ENCODE measurements at places on chromosomes 1 and 21.

GRCh38 chr1:1264868-1265272 is 8.8 kb downstream of the UBE2J2 start:
- no peak for DNase-seq

GRCh38 chr21:31078796-31079195 is 40.5 kb upstream of the KRTAP19-8 start:
- no peak for DNase-seq

DNA sequence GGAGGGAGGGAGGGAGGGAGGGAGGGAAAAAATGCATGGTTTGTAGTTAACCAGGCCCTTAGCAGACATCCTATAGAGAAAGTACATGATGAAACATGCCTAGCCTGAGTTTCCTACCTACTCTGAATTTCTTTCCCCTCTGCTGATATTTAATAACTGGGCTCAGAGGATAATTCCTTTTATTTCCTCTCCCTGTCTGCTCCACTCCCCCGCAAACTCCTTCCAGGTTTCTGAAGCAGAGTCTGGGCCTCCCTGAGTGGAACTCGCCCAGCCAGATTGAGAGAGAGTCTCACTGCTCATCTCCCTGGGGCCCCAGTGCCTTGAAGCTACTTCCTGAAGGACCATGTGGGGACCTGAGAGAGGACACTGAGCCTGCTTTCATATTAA is 111.9 kb upstream of the SLC44A3 start:
- no peak for DNase-seq

DNA sequence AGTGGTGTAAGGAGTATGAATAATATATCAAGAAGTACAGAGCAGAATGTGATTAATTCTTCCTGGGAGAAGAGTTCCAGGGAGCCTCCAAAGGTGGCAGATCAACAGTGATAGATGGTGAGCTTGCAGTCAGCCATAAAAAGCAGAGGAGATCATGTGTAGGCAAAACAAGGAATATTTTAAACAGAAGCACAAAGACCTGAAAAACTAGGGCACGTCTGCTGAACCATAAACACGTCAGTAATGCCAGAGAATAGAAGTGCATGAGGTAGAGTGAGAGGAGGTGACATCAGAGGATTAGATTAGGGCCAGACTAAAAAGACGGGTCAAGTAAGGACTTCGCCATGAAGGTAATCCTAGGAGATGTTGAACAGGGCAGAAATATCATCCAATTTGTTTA is 151.8 kb downstream of the EIF4G3 start:
- no peak for DNase-seq

- no peak for DNase-seq
Measured at GRCh38 chr1:208174200-208174599, 70.0 kb downstream of the PLXNA2 start.

- no peak for DNase-seq
Measured at GRCh38 chr1:6329396-6329795, 64.2 kb downstream of the ACOT7 start.

GRCh38 chr1:245578771-245579170 is 424.0 kb downstream of the KIF26B start:
- DNase-seq, result no peak

GRCh38 chr1:200739702-200740570 is 1.2 kb downstream of the CAMSAP2 start:
- no peak for DNase-seq

DNA sequence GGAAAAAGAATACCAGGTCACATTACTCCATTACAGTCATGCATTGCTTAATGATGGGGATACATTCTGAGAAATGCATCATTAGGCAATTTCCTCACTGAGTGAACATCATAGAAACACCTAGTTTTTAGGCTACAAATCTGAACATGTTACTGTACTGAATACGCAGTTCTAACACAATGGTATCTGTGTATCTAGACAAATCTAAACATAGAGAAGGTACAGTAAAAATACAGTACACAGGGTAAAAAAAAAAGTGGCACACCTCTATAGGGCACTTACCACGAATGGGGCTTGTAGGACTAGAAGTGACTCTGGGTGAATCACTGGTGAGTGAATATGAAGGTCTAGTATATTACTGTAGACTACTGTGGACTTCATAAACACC is 115.7 kb downstream of the AKT3 start:
- no peak for DNase-seq

GRCh38 chr1:243288062-243288461 is 32.2 kb downstream of the SDCCAG8 start:
- DNase-seq, result no peak

DNA sequence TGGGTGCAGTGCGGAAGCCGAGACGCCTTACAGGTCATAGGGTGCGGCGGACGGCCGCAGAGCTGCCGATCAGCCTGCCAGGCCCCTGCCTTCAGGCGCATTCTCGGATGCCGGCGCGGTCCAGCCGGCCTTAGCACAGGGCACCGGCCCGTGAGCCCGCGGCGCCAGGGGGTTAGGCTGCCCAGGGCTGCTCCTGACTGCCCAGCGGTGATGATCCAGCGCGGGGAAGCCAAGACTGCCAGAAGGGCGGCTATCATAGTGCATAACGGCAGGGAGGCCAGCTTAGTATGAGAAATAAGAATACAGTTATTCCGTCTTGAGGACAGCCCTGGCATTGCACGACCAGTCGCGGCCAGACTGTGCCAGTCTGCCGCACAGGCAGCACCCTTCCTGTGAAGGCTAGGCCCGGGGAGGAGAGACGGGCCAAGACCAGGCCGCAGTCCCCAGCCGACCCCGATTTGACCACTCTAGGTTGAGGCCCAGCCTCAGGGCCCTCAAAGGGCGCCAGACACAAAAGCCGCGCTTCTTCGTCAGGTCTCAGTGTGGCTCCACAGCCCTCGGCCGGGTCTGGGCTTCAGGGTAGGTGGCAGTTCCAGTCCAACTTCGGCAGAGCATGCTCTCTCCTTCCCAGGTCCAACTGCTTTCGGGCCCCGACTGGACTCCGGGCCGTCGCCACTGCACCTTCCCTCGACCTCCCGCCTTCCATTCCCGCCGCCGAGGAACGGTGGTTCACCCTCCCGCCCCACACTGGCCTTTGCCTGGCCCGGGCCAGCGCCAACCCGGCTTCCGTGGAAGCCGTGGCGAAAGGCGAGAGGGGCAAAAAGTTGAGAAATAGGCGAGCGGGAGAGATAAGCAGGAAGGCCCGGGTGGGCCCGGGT is 829 bp downstream of the ALX3 start:
- no peak for DNase-seq

GRCh38 chr1:75575837-75576236 is 35.1 kb downstream of the SLC44A5 start:
- no peak for DNase-seq

- no peak for DNase-seq
Measured at GRCh38 chr1:162207862-162208261, 138.4 kb downstream of the NOS1AP start.

GRCh38 chr1:8361198-8361849 is 43.4 kb downstream of the SLC45A1 start:
- no peak for DNase-seq

DNA sequence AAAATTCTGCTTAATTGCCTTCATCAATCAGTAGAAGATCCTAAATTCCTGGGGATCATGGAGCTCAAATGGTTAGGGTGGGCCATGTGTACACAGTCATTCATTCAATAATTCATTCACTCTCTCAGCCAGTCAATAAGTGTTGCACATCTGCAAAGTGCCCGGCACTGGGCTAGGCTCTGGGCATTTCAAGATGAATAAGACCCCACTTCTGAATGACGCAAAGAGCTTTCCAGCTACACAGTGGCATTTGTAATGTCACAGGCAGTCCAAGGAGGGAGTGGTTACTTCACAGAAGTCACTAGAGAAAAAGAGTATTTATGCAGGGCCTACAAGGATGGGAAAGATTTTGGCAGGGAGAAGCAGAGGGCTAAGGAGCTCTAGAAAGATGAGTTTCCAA is 93.2 kb downstream of the KCNJ15 start:
- no peak for DNase-seq

All from caudate nucleus (tissue), 63 donors.